ENCODE measurements at places on chromosomes 7 and 10. TPM values are rescaled to one million over a fixed set of nuclear protein-coding genes. Genes with fewer than 3 reads are reported as not detected.

The OR9A2 gene
- total RNA-seq: not detected

The MLXIPL gene
- 21.7 TPM for total RNA-seq

The OR2A1 gene
- total RNA-seq: not detected

The VSIR gene
- 10.1 TPM for total RNA-seq

- peaks cover 4% of the 10 kb centered on the region for H3K27me3 ChIP-seq
- DNase-seq: peak; percentile 19
- peak overlapping the region; percentile 60 for H3K27ac ChIP-seq
- H3K36me3 ChIP-seq: no peaks in the 10 kb centered on the region
- no peak overlapping the region for H3K4me3 ChIP-seq
Observed at GRCh38 chr7:36598054-36598674, 126.1 kb downstream of the AOAH start.

- H3K36me3 ChIP-seq: no peaks in the 10 kb centered on the region
- DNase-seq: no peak
- H3K4me1 ChIP-seq: peaks cover 18% of the 10 kb centered on the region
- no peaks in the 10 kb centered on the region for H3K27me3 ChIP-seq
- H3K4me3 ChIP-seq: no peak overlapping the region
Observed at GRCh38 chr10:88082806-88083596, 219.6 kb downstream of the PTEN start.

DNA sequence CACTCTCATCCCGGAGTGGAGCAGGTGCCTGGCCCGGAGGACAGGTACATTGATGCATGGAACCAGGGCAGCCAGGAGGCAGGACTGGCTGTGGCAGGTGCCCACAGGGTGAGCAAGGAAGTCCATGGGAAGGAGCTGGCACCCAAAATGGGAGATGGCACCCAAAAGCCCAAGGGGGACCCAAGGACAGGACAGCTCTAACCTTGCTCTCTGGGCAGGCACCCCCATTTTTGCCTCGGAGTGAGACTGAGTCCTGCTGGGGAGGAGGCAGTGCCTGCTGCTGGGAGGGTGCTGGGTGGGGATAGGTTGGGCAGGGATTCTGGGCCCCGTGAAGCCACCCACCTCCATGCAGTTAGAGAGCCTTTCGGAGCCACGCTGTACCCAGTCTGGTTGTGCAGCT is 234.5 kb downstream of the TCERG1L start:
- H3K27ac ChIP-seq: no peak overlapping the region
- H3K4me1 ChIP-seq: no peaks in the 10 kb centered on the region
- H3K4me3 ChIP-seq: no peak overlapping the region
- no peaks in the 10 kb centered on the region for H3K27me3 ChIP-seq
- no peaks in the 10 kb centered on the region for H3K36me3 ChIP-seq
- DNase-seq: no peak

DNA sequence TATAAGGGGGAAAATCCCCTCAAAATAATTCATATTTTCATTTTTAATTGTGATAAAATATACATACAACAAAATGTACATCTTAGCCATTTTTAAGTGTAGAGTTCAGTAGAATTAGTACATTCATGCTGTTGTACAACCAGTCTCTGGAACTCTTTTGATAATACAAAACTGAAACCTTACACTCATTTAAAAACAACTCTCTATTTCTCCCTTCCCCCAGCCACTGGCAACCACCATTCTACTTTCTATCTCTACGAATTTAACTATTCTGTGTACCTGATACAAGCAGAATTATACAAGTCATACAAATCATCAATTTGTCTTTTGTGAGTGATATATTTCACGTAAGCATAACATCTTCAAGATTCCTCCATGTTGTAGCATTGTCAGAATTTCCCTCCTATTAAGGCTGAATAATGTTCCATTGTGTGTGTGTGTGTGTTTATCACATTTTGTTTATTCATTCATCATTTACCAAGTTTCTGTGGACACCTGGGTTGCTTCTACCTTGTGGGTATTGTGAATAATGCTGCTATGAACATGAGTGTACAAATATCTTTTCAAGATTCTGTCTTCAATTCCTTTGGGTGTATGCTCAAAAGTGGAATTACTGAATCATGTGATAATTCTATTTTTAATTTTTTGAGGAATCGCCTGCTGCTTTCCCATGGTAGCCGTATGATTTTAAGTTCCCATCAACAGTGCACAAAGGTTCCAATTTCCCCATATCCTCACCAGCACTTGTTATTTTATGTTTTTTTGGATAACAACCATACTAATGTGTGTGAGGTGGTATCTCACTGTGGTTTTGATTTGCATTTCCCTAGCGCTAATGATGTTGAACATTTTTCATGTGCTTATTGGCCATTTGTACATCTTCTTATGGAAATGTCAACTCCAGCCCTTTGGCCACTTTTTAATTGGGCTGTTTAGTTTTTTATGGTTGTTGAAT is 4.7 kb upstream of the EBLN1 start:
- no peak overlapping the region for H3K27ac ChIP-seq
- DNase-seq: no peak
- H3K36me3 ChIP-seq: no peaks in the 10 kb centered on the region
- H3K4me1 ChIP-seq: no peaks in the 10 kb centered on the region
- H3K27me3 ChIP-seq: no peaks in the 10 kb centered on the region

- H3K4me1 ChIP-seq: no peaks in the 10 kb centered on the region
- no peaks in the 10 kb centered on the region for H3K36me3 ChIP-seq
- H3K4me3 ChIP-seq: no peak overlapping the region
- no peak overlapping the region for H3K27ac ChIP-seq
Observed at GRCh38 chr10:30398788-30399187, 35.2 kb upstream of the MAP3K8 start.

DNA sequence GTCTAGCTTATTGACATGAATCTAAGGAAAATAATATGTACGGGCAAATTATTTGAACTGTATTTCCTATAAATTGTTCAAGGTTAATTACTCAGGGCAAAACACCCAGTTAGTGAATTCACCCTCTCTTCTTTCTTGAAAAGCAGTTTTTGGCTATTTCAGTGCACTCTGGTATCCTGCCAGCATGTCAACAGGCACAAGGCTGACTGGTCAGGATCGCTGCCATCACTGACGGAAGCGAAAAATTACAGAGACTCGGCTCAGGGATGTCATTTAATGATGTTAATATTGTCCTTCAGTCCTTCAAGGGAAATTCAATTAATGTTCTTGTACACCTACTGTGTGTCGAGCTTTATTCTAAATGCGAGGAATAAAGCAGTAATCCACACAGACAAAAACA is 28.3 kb upstream of the OLAH start:
- H3K4me3 ChIP-seq: no peak overlapping the region
- no peak for DNase-seq
- H3K4me1 ChIP-seq: no peaks in the 10 kb centered on the region
- H3K36me3 ChIP-seq: no peaks in the 10 kb centered on the region

- no peaks in the 10 kb centered on the region for H3K36me3 ChIP-seq
- H3K27ac ChIP-seq: no peak overlapping the region
- no peak for DNase-seq
- H3K27me3 ChIP-seq: no peaks in the 10 kb centered on the region
- H3K4me1 ChIP-seq: no peaks in the 10 kb centered on the region
Observed at GRCh38 chr7:139901056-139901795, 72.2 kb downstream of the TBXAS1 start.

DNA sequence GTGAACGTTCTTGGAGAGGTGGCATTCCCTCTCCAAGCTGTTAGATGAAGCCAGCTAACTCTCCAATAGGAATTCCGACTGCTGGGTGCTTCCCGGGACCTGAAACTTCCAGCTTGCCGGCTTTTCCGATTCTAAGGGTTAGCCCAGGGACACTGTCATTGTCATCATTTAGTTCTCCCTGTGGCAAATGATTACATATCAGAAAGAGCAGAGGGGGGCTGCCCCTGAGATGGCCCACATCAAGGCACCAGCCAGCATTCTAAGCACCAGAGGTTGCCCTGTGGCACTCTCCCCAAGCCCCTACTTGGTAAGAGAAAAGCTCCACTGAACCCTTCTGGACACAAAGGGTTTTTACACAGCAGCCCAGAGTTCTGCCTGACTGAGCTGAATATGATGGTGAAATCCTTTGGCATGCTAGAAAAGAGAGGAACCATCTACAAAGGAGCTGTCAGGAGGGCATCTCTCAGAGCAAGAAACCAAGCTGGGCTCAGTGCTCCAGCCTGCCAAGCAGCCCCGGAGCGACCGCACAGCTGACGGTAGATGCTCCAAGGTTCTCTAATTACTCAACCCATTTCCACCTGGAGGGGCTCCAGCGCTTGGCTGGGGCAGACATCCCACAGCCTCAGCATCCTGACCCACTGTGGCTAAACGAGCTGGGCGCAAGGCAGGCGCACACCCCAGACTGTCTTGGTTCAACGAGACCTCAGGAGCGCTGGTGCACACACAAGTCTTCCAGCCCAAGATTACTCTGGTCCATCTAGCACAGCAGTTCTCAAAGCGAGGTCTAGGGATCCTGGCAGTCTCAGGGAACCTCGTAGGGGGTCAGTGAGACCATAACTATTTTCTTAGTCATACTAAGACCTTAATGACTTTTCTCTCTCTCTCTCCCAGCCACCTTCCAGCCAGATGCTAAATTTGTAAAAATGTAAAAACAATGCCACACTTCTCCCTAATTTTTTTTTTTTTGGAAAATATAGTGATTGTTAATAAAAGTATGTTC is 160.5 kb downstream of the GFRA1 start:
- H3K4me1 ChIP-seq: peaks cover 3% of the 10 kb centered on the region
- H3K27me3 ChIP-seq: no peaks in the 10 kb centered on the region
- no peak overlapping the region for H3K27ac ChIP-seq
- no peak overlapping the region for H3K4me3 ChIP-seq
- no peak for DNase-seq

Data from hepatocyte (in vitro differentiated cells).